Smooth muscle cell of bladder (primary cell): ENCODE measurements at places on chromosomes 11 and 22. TPM values are rescaled to one million over a fixed set of nuclear protein-coding genes. Genes with fewer than 3 reads are reported as not detected.

ARHGAP32 gene
- 7.1 and 9.3 TPM in 2 replicates for total RNA-seq

BDNF gene
- 16.7 and 48.4 TPM in 2 replicates for total RNA-seq

MS4A4A gene
- total RNA-seq = not detected in 2 replicates

DEUP1 gene
- total RNA-seq = not detected in 2 replicates

TIMP3 gene
- total RNA-seq = 82.1 and 109 TPM in 2 replicates

MIOX gene
- total RNA-seq = not detected in 2 replicates

PHF21B gene
- total RNA-seq = not detected in 2 replicates

OR5AN1 gene
- total RNA-seq = not detected in 2 replicates

MYRF gene
- total RNA-seq = under 0.01 and 0.65 TPM in 2 replicates

B3GAT1 gene
- 0.09 TPM in 1 of 2 replicates, not detected in the other for total RNA-seq

NAA40 gene
- 6.4 and 9.2 TPM in 2 replicates for total RNA-seq

KDM4E gene
- not detected in 2 replicates for total RNA-seq

KBTBD4 gene
- total RNA-seq = 20.3 and 20.8 TPM in 2 replicates

HEPN1 gene
- not detected in 2 replicates for total RNA-seq

OR5B12 gene
- total RNA-seq = not detected in 2 replicates

APOA1 gene
- total RNA-seq = 1.4 TPM in 1 of 2 replicates, not detected in the other

MMP12 gene
- under 0.01 and 0.28 TPM in 2 replicates for total RNA-seq

PATE2 gene
- total RNA-seq = not detected in 2 replicates
